ENCODE measurements at places on chromosomes 2 and 18.

GRCh38 chr18:31684279-31685096, at the start of gene B4GALT6:
B4GALT6 (minus strand) TSS chr18:31684581; CDS start chr18:31684426, 155 bp downstream.
- peaks cover 9% of the 10 kb centered on the region for H3K4me1 ChIP-seq
- DNase-seq = peak; percentile 73
- no peaks in the 10 kb centered on the region for H3K27me3 ChIP-seq
- H3K36me3 ChIP-seq = no peaks in the 10 kb centered on the region
- peak within 1 kb of the TSS; percentile 93 for H3K27ac ChIP-seq

DNA sequence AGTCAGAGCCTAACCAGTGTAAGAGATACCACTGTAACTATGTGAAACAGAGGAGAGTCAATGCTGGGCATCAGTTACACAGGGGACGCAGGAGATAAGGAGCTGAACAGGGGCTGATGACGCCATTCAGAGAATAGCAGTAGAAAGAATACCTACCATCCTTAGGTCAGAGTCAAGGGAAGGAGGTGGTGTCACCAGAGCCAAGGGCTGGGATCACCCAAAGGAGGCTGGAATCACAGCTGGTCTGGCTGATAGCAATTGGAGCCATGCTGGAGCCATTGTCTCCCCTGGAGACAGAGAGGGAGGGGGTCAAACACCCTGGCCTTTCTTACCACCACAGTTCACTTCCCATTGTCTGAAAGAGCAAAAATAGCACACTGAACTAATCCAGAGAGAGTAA, 37.3 kb upstream of the C18orf32 start:
- no peak for DNase-seq
- H3K4me3 ChIP-seq = no peak overlapping the region
- peaks cover 9% of the 10 kb centered on the region for H3K4me1 ChIP-seq
- H3K27ac ChIP-seq = no peak overlapping the region
- H3K27me3 ChIP-seq = no peaks in the 10 kb centered on the region

- no peaks in the 10 kb centered on the region for H3K36me3 ChIP-seq
- H3K27me3 ChIP-seq = no peaks in the 10 kb centered on the region
- H3K4me3 ChIP-seq = no peak overlapping the region
Observed at GRCh38 chr18:58625839-58626238, 3.1 kb downstream of the ALPK2 start.

DNA sequence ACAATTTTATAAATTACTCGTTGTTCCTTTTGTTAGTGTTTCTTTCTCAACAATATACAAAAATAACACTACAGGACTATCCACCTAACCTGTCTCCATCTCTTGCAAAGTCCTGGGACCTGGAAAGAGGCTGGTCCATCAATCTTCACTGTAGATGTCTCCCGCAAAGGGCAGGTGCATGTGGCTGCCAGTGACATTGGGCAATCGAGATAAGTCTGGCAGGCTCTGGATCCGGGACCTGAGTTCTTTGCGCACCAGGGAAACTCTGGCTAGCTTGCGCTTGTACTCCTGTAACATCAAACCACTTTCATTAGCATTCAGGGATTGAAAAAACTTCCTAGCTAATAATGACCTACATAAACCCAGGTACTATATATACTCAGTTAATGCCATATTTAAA, 20.5 kb downstream of the RMP24 start:
- H3K27me3 ChIP-seq = no peaks in the 10 kb centered on the region
- H3K27ac ChIP-seq = no peak overlapping the region
- no peak overlapping the region for H3K4me3 ChIP-seq
- H3K4me1 ChIP-seq = no peaks in the 10 kb centered on the region
- no peaks in the 10 kb centered on the region for H3K36me3 ChIP-seq

DNA sequence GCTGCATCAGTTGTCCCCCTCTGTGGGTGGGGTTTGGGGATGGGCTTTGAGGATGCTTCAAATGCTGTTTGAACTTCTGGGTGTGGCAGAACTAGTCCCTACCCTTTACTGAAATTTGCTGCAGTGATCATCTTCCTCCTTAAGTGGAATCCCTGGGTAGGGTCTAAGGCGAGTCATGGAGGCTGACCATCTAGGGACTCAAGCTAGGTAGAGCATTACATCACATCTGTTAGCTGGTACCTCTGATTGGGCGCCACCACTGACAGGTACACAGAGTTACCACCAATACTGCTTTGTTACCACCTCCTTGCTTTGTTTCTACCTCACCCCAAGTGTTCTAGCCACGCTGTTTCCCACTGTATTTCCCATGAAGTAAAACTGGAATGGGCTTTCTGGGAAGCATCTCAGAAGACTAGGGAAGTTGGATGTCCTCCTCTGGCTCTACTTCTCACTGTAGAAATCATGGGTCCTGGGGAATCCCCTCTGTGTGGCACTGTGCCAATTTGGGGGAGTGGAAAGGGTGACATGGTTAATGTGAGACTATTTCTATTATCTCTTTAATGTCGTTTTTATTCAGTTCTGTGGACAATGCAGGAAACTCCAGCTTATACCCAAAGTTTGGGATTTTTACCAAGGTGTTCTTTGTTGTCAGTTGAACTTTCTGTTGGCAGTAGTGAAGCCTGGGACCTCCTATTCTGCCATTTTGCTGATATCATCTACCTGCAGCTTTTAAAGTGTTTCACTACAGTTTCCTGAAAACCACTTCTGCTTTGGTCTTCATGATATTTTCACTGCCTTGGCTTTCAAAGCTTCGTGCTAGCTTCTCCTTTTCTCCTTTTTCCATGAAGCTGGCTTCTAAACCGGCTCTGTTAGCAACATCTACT, 14.5 kb upstream of the SULT1C4 start:
- no peaks in the 10 kb centered on the region for H3K27me3 ChIP-seq
- H3K4me1 ChIP-seq = no peaks in the 10 kb centered on the region
- H3K36me3 ChIP-seq = no peaks in the 10 kb centered on the region
- no peak overlapping the region for H3K4me3 ChIP-seq
- DNase-seq = no peak

DNA sequence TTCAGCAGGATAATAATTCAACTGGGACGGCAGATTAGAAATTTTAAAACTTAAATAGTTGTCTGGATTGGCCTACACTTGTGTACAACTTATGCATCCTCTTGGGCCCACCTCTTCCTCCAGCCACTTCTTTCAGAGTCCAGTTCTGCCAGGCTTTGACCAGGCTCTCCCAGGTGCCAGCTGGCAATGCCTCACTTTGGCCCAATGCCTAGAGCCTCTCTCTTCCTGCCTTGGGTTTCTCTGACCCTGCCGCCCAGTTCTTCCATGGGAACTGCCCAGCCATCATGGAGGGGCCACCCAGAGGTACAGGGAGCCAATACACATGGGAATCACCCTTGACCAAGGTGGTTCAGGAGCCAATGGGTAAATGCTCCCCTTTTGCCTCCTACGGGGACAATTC, 135.5 kb downstream of the IRS1 start:
- H3K27ac ChIP-seq = no peak overlapping the region
- H3K27me3 ChIP-seq = no peaks in the 10 kb centered on the region
- no peaks in the 10 kb centered on the region for H3K36me3 ChIP-seq
- DNase-seq = no peak

DNA sequence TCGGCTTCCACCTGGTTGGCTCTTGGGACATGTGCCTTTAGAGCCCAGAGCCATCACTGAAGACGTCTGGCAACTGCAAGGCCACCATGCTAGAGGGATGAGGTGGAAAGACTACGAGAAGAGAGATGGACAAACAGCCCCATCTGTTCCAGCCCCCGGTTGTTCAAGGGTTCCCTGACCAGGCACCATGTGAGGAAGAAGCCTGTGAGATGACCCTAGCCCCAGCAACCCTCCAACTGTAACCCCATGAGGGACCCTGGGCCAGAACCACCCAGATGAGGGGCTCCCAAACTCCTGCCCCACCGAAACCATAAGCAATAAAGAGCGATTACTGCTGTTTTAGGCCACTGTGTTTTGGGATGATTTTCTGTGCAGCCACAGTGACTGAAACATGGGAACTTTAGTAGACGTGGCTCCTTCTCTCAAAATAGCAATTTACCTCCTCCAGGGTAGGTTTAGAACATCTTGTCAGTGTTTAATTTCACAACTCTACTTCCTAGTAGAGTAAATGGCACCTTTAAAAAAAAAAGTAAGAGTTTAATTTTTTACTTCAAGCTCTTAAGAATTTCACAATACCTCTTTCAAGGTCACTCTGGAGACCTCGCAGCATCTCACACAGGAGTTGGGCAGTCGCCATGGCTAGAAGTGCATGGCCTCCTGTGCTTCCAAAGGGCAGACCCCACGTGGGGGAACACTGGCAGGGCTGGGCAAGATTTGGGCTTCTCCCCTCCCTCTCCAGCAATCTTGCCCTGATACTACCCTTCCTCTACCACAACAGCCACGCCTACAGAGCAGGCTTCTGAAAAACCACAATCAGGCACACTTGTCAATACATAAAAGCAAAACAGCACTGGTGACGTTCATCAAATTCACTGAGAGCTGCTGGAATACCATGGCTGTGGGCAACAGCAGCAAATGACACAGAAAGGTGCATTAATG, 48.8 kb downstream of the TMEM163 start:
- peaks cover 4% of the 10 kb centered on the region for H3K4me1 ChIP-seq
- no peaks in the 10 kb centered on the region for H3K36me3 ChIP-seq
- no peak overlapping the region for H3K4me3 ChIP-seq

DNA sequence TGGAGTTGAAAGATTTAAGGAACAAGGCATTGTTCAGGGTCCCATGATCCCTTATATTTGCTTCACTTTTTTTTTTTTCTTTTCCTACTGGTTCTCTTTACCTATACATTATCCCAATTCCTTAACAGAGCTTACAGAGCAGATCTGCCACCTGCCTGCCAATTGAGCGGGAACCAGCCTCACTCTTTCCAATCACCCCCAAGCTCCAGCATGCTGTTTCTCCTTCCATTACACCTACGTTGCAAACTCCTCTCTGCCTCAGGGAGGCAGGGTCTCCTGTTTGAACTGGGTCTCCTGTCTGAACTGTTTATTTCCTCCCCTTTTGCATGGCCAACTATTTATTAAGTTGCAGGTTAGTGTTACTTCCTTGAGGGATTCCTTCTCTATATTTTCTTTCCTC, 77.2 kb upstream of the SLC38A11 start:
- no peaks in the 10 kb centered on the region for H3K36me3 ChIP-seq
- no peak overlapping the region for H3K4me3 ChIP-seq
- DNase-seq = no peak

DNA sequence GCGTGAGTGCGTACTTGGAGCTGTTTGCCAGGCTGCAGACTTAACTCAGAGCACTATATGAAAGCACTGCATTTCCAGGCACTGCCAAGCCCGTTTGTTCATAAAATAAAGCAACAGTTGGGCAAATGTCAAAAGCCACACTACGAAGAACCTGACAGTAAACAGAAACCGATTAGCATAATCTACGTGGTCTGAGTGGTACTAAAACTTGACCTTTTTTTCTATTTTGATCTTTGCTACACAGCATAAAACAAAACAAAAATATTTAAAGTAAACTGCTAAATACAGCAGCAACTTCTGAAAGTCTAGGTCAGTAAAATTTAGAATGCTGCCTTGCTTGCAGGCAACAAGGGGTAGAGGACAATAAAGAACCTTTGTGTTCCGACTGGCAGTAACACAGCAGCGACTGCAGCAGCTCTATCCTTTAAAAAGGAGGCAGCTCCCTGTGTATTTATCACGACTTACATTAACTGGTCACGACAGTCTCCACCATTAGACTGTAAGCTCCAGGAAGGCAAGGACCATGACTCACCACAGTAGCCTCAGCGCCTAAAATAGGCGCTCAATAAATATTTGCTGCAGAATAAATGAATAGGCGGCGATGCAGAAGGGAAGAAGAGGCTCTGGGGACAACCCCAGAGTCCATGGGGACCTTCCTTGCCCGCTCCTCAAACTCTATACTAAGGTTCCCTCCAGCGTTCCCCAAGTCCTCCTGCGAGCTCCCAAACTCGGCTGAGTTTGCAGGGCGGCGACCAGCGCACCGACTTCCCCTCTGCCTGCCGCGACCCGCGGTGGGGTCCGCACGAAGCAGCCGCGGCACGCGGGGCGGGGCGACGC, 902 bp downstream of the SS18 start:
- no peaks in the 10 kb centered on the region for H3K27me3 ChIP-seq
- H3K36me3 ChIP-seq = no peaks in the 10 kb centered on the region
- H3K4me3 ChIP-seq = peak overlapping the region; percentile 95

GRCh38 chr2:196131384-196131937, 39.9 kb downstream of the STK17B start:
- H3K36me3 ChIP-seq = no peaks in the 10 kb centered on the region
- H3K4me3 ChIP-seq = no peak overlapping the region
- DNase-seq = peak; percentile 28
- H3K27ac ChIP-seq = no peak overlapping the region
